ENCODE measurements at places on chromosomes 7 and 10.

DNA sequence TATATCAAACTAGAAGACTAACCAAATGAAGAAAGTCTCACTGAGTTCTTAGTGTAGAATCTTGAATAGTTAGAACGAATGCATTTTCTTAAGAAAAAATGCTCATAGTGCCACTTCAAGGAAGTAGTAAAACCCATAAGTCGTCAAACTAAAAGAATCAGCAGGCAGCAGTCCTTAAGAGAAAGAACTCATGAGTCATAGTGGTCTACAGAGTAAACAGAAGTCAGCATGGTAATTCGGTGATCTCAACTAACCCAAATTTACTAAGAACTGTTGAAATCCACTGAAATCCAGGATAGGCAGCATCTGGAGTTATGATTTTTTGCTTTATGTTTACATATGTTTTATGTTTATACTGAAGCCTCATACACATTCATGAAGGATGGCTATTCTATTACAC lies 256.2 kb downstream of the LHFPL3 start:
- DNase-seq = no peak

GRCh38 chr7:39517240-39517639 lies 49.0 kb upstream of the YAE1 start:
- no peak for DNase-seq

GRCh38 chr7:107644309-107644974 lies 16.2 kb upstream of the SLC26A4 start:
- DNase-seq = no peak

GRCh38 chr7:5284304-5285281 lies 1.9 kb downstream of the SLC29A4 start:
- DNase-seq = no peak

GRCh38 chr10:42877496-42878030 lies 95.0 kb downstream of the BMS1 start:
- DNase-seq = no peak

GRCh38 chr10:21363092-21363730 lies 162.3 kb downstream of the SKIDA1 start:
- no peak for DNase-seq

DNA sequence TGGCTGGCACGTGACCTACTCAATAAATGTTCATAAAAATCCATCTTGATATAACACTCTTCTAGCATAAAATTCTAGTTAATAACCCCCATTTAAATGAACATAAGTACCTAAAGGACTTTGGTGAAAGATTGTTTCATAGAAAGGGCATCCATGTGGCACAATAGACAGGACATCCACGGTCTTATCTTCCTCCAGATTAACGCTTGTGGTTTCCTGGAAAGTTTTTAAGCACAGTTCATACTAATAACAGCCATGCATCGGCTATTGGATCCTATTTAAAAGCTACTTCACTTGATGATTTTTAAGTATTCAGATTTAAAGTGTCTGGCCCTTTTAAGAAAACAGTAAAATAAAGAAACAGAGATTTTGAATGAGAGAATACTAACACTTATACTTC lies 288.3 kb downstream of the AHR start:
- no peak for DNase-seq

- no peak for DNase-seq
These were observed 10.0 kb downstream of the WNT2 start for GRCh38 chr7:117312593-117313580.

DNA sequence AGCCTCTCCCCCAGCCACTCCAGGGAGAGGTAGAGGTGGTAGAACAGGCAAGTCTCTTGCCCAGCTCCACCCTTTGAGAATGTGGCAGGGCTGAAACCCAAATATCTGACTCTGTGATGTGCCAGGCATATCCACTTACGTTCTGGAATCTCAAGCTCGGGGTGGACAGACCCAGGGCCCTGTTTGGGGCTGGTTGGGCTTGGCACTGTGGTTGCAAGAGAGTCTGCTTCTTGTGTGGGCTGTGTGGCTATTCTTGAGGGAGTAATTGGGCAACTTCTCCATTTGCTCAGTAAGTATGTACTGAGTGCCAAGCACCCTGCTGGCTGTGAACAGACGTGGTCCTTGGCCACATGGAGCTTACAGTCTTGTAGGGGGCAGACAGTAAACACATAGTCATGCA lies 4.7 kb downstream of the UBTD1 start:
- no peak for DNase-seq

DNA sequence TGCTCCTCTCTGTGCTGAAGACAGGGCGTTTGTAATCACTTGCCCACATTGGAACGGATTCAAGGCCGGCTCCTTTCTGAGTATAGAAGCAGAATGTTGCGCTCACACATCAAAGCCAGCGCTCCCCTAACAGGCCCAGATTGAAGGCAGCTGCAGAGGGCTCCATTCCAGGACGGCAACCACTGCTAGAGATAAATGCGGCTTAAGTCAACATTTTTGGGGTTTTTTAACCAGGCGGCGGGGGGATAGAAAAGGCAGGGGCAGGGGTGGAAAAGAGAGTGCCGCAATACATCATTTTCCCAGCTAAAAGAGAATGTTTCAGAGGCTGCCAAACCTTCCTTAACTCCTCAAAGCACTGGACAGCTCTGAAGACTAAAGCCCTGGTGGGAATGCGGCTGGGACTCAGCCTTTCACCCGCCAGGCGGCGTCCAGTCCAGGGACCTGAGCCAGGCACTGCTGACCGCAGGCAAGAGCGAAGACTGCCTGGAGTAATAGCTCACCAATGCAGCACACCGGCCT lies 189.6 kb downstream of the TNS3 start:
- peak; percentile 51 for DNase-seq

DNA sequence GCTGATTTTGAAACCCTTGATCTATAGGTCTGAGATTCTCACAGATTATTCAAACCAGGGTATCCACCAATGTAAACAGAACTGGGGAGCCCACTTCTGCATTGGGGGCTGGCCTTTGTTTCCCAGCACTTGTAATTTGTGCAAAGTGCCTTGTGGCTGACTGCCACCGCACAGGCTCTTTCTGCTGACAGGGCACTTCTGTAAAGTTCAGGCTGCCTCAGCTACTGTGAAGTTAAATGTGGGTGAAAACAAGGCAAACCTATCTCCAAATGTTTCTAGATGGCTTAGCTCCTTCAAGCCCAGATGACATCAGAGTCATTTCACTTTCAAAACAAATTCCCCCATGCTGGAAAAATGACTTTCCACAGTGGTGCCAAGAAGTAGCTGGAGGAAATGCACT lies 54.7 kb downstream of the GRID1 start:
- peak; percentile 14 for DNase-seq
